ENCODE measurements at places on chromosomes 4 and X. TPM values are rescaled to one million over a fixed set of nuclear protein-coding genes. Genes with fewer than 3 reads are reported as not detected.
A peak's percentile ranks its signal among the peaks of the same experiment; 100 is the strongest.

NXF2B gene
- total RNA-seq: not detected

PNMA6F gene
- not detected for total RNA-seq

CHRNA9 gene
- total RNA-seq: not detected

ZMAT1 gene
- 3.7 TPM for total RNA-seq

TECRL gene
- total RNA-seq: not detected

DNA sequence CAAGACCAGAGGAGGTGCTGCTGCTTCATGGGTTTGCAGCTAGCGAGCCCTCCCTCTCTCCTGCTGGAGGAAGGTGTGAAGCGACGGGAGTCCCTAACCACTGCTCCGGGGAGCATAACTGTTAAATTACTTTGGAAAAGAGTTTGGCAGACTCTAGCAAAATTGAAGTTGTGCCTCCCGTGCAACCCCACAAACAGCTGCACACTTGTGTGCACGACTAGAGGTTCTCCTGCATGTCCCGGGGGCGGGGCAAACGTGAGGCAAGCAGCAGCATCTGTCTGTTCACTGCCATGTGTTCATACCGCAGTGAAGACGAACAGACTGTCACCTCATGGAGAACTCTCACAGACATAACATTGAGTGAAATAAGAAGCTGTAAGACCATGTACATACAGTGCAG, 34.5 kb downstream of the TNIP2 start:
- no peak overlapping the region for H3K27ac ChIP-seq
- peaks cover 3% of the 10 kb centered on the region for H3K36me3 ChIP-seq
- no peaks in the 10 kb centered on the region for H3K4me1 ChIP-seq

GRCh38 chr4:114200026-114200425, 220.6 kb upstream of the ARSJ start:
- H3K27ac ChIP-seq: no peak overlapping the region
- H3K36me3 ChIP-seq: no peaks in the 10 kb centered on the region
- H3K27me3 ChIP-seq: no peaks in the 10 kb centered on the region
- H3K4me1 ChIP-seq: no peaks in the 10 kb centered on the region
- DNase-seq: no peak

DNA sequence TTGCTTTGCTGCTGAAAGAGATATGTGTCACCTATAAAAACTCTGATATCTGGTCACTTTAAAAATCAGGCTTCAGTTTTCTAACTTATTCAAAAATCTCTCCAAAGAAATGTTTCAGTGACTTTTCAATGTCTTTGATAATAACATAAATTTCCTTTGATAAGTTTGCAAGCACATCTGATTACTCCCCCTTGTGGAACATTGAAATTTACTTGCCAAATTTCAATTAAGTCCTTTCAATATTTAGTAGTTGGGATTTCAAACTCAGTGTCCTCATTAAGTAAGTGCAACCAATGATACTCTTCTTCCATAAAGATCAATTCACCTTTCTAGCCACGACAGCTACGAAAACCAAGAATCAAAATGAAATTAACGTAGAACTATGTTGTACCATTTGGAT, 151.3 kb upstream of the FAM47C start:
- no peak overlapping the region for H3K4me3 ChIP-seq
- H3K4me1 ChIP-seq: no peaks in the 10 kb centered on the region
- H3K36me3 ChIP-seq: no peaks in the 10 kb centered on the region
- H3K27me3 ChIP-seq: no peaks in the 10 kb centered on the region
- no peak for DNase-seq

GRCh38 chr4:39476187-39476895, 17.5 kb downstream of the LIAS start:
- H3K4me3 ChIP-seq: no peak overlapping the region
- no peaks in the 10 kb centered on the region for H3K36me3 ChIP-seq
- no peak overlapping the region for H3K27ac ChIP-seq
- no peaks in the 10 kb centered on the region for H3K4me1 ChIP-seq
- no peak for DNase-seq
- no peaks in the 10 kb centered on the region for H3K27me3 ChIP-seq

GRCh38 chr4:185143601-185143969, 519 bp downstream of the SLC25A4 start:
- H3K4me3 ChIP-seq: peak overlapping the region; percentile 69
- no peak overlapping the region for H3K27ac ChIP-seq
- H3K36me3 ChIP-seq: no peaks in the 10 kb centered on the region
- peaks cover 10% of the 10 kb centered on the region for H3K4me1 ChIP-seq
- peak; percentile 24 for DNase-seq

- no peak overlapping the region for H3K27ac ChIP-seq
- peaks cover 28% of the 10 kb centered on the region for H3K4me1 ChIP-seq
- peak overlapping the region; percentile 51 for H3K4me3 ChIP-seq
- H3K27me3 ChIP-seq: no peaks in the 10 kb centered on the region
Measured at GRCh38 chr4:2934077-2934812, 29.0 kb downstream of the NOP14 start.

- H3K36me3 ChIP-seq: peaks cover 2% of the 10 kb centered on the region
- peaks cover 18% of the 10 kb centered on the region for H3K4me1 ChIP-seq
- no peaks in the 10 kb centered on the region for H3K27me3 ChIP-seq
- H3K4me3 ChIP-seq: no peak overlapping the region
- peak overlapping the region; percentile 88 for H3K27ac ChIP-seq
- DNase-seq: no peak
Measured at GRCh38 chr4:88018466-88018865, 11.0 kb downstream of the PKD2 start.

DNA sequence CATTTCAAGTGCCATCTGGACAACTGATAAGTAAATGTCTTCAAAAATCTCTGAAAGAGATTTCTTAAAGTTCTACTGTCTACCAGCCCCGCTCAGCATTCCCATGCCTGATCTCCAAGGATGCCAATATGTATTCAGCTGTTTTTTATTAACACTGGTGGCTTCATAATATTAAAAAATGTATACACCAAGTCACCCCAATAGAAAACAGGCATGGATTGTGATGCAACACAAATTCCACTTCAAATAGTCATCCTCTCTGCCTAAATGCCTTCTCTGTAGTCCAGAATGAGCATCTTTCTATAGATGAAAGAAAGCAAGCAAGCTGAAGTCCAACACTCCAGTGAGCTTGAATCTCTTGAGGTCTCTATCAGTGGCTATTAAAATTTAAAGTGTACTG, 152.2 kb upstream of the PPARGC1A start:
- DNase-seq: no peak
- no peaks in the 10 kb centered on the region for H3K4me1 ChIP-seq
- no peaks in the 10 kb centered on the region for H3K27me3 ChIP-seq
- no peak overlapping the region for H3K4me3 ChIP-seq
- no peaks in the 10 kb centered on the region for H3K36me3 ChIP-seq

DNA sequence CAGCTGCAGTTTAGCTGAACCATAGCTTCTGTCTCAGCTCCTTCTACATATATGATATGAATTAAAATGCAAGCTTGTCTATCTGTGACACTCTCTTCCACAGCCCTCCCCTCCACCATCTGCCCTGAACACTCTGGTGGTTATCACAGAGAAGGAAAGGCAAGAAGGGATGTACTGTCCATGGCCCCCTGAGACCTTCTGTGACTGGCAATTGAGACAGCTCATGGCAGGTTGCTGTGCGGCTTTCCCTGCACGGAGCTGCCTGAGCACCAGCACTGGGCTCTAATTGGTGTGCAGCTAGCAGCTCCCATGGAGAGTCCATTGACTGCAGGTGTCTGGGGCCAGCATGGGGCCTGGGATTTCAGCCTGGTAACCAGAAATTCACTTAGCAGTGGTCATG, 109.8 kb upstream of the ANXA3 start:
- no peak for DNase-seq
- H3K36me3 ChIP-seq: no peaks in the 10 kb centered on the region
- no peaks in the 10 kb centered on the region for H3K4me1 ChIP-seq
- peaks cover 2% of the 10 kb centered on the region for H3K27me3 ChIP-seq
- H3K4me3 ChIP-seq: no peak overlapping the region

GRCh38 chr4:152968806-152969394, 32.8 kb downstream of the FHDC1 start:
- H3K36me3 ChIP-seq: no peaks in the 10 kb centered on the region
- no peak for DNase-seq
- H3K27me3 ChIP-seq: no peaks in the 10 kb centered on the region
- no peaks in the 10 kb centered on the region for H3K4me1 ChIP-seq
